ENCODE measurements at places on chromosomes 4 and X.
A peak's percentile ranks its signal among the peaks of the same experiment; 100 is the strongest.

- DNase-seq = no peak
Measured at GRCh38 chr4:55446578-55446922, 50.8 kb downstream of the TMEM165 start.

GRCh38 chr4:156169011-156169410 is 215.3 kb upstream of the CTSO start:
- peak; percentile 71 for DNase-seq

GRCh38 chrX:48835524-48836329 is at the start of gene PCSK1N:
PCSK1N (minus strand) TSS chrX:48835610; CDS start chrX:48835532, 78 bp downstream.
- DNase-seq = no peak

GRCh38 chrX:3807906-3808305 is 94.5 kb upstream of the PRKX start:
- DNase-seq = no peak

DNA sequence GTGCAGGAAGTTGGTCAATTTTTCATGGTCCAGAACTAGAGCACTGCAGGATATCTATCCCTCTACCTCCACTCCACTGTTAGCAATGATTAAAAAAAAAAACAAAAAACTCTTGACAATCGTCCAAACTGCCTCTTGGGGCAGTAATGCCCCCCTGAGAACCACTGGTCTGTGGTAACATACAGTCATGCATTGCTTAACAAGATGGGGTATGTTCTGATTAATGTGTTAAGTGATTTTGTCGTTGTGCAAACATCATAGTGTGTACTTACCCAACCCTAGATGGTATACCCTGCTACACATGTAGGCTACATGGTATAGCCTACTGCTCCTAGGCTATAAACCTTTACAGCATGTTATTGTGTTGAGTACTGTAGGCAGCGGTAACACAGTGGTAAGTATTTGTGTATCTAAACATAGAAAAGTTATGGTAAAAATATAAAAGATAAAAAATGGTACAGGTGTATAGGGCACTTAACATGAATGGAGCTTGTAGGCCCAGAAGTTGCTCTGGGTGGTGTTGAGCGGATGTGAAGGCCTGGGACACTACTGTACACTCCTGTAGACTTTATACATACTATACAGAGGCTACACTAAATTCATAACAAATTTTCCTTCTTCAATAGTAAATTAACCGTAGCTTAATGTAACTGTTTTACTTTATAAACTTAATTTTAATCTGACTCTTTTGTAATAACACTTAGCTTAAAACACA is 34.1 kb downstream of the ART3 start:
- DNase-seq = no peak

- no peak for DNase-seq
Measured at GRCh38 chr4:38128478-38129459, 168.6 kb downstream of the PTTG2 start.

DNA sequence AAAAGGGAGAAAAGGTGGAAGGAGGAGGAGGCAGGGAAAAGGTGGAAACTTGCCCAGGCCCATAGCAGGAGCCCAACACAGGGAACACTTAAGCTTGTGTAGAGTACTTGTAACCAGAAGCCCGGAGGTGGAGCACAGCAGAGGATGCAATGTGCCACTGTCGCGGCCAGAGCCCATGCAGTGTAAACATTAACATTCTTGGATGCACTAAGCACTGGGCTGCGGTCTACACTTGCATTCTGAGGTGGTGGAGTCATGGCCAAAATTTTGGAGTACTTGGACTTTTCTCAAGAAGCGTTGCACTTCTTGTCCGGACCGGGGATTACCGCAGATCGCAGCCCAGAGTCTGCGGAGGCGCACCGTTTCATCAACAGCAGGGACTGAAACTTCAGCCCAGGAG is 4.5 kb upstream of the RHOXF1 start:
- no peak for DNase-seq

DNA sequence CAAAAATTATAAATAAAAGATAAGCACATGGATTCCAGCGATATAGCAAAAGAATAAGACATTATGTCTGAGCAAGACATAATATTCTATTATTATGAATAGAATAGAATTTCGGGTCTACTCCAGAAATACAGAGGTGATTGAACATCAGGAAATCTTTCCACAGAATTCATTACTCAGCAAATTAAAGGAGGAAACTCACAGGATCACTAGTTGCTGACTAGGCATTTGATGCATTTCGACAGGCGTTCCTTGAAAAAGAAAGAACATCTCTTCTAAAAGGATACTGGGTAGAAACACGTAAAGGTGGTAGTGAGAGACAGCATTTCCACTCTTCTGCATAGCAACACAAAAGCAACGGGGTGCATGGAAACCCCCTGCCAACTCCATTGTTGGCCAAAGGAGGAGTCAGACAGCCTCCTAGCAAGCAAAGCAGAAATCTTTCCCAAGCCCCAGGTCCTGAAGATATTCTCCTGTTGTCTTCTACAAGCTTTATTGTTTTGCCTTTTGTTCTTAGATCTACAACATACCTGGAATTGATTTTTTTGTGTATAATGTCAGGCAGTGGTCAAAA is 14.3 kb upstream of the PDZD4 start:
- no peak for DNase-seq

DNA sequence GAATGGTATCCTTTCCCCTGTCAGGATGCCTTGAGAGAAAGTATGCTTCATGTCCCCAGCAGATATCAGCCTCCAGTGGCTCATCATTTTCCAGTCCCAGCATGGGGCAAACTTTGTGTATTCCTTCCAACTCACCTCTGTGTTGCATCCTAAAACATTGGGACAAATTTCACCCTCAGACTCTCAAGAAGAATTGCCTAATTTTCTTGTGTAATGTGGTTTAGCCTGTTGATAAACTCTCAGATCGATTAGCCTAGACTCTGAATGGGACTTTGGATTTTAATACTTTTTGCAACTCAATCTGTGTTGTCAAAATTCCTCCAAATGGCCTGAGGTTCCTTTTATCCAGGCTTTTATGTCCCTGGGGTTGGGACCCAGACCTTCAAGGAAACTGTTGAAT is 805.3 kb downstream of the C4orf33 start:
- DNase-seq = no peak

- no peak for DNase-seq
Measured at GRCh38 chr4:152369203-152369901, 166.5 kb downstream of the FBXW7 start.

DNA sequence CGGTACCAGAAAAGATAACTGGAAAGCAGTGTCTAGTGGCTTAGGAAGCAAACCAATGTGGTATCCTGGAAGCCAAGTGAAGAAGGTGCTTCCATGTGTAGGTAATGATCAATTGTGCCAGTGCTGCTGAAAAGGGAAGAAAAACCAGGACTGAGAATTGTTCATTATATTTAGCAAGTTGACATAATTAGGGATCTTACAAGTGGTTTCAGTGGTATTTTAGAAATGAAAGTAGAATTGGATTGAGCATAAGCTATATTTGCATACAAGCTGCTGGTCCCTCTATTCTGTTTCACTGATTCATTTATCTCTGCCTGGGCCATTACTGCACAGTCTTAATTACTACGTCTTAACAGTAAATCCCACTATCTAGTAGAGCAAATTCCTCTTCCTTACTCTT is 32.3 kb downstream of the PRDM8 start:
- no peak for DNase-seq

GRCh38 chrX:86507331-86507730 is 359.1 kb downstream of the DACH2 start:
- no peak for DNase-seq

- DNase-seq = no peak
Measured at GRCh38 chrX:133640161-133641015, 225.1 kb upstream of the GPC4 start.

- DNase-seq = no peak
Measured at GRCh38 chrX:46913667-46914066, 1.4 kb downstream of the JADE3 start.

DNA sequence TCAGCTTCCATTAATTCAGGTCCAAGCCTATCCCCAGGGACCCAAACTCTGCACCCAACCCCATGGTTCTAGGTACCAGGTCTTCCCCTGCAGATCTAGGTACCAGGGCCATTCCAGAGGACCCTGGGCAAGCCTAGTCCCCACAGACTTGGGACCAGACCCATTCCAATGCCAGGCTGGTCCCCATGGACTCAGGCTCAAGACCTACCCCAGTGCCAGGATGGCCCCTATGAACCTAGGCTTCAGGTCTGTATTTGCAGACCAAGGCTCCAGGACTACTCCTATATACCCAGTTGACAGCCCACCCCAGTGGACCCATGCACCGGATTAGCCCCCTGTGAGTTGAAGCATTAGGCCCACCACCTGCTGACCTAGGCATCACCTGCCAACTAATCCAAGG is 8.9 kb downstream of the MTHFD2L start:
- no peak for DNase-seq

DNA sequence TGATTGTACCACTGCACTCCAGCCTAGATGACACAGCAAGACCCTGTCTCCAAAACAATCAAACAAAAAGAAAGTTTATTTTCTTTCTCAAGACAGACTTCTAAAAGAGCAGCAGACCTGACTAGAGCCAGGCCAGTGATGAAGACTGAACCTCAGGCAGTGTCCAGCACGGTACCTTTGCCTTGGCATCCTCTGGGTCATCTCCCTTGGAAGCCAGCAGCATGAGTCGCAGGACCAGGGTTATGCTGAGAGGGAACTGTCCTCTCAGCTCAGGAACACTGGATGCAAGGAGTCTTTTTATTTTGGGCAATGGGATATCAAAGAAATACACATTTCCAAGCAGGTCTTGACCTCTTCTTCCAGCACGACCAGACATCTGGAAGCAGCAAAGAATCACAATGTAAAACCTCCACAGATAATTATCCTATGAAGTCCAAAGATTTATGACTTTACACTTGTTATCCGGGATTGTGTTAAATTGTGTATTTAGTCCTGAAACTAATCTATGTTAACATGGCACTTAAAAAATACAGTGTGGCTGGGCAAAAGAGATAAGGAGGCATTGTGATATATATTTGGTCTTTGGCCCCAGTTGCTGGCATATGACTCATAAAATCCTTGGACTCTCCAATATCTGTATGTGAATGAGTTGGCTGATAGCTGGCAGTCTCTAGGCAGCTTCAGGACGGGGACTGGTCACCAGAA is 66.0 kb upstream of the DDX60 start:
- DNase-seq = no peak

DNA sequence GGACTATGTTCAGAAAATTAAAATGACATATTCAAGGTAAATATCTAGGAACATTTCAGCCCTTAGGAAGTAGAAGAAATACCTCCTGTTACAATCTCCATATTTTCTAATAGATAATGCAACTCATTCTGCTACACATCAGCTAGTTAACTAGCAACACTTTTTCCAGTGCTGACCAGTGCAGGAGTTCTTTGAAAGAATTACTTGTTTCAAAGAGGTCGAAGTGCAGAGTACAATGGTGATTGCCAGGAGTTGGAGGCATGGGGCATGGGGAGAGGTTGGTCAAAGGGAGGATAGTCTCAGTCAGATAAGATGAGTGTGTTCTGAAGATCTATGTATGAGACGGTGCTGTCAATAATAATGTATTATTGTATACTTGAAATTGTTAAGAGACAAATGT is 53.1 kb downstream of the MTNR1A start:
- DNase-seq = no peak

GRCh38 chrX:121179972-121180371 is 132.6 kb downstream of the GLUD2 start:
- no peak for DNase-seq

DNA sequence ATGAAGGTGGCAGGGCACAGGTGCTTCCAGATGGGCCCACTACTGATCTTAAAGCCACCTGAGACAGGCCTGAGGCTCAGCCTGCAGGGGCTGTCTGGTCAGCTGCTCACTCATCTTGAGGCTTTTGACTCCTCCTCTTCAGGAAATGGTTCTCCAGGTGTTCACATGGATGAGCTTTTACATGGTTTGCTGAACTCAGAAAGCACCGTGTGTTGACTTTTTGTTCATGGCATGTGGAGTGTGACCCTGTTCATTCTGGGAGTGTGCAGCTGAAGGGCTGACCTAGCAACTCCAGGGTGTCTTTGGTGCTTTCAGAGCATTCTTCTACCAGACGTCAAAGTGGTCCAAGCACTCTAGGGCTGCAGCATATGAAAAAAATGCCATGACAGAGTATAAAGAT is 111.1 kb downstream of the CCNG2 start:
- DNase-seq = no peak

DNA sequence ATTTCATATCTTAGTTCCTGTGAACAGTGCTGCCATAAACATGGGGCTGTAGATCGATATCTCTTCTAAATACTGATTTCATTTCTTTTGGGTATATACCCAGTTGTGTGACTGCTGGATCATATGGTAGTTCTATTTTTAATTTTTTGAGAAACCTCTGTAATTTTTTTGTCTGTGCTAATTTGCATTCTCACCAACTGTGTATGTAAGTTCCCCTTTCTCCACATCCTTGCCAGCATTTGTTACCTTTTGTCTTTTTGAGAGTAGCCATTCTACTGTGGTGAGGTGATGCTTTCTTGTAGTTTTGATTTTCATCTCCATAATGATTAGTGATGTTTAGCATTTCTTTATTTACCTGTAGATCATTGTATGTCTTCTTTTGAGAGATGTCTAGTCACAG is 2086.5 kb upstream of the TENM3 start:
- DNase-seq = no peak

DNA sequence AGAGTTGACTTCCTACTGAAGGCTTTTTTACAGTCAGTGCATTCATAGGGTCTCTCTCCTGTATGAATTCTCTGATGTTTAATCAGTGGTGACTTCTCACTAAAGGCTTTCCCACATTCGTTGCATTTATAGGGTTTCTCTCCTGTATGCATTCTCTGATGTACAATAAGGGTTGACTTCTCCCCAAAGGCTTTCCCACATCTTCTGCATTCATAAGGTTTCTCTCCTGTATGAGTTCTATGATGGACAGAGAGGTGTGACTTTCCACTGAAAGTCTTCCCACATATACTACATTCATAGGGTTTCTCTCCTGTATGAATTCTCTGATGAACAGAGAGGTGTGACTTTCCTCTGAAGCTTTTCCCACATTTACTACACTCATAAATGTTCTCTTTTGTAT is 45.2 kb downstream of the ZNF674 start:
- DNase-seq = no peak

- no peak for DNase-seq
Measured at GRCh38 chr4:23023666-23024065, 330.9 kb downstream of the GBA3 start.

DNA sequence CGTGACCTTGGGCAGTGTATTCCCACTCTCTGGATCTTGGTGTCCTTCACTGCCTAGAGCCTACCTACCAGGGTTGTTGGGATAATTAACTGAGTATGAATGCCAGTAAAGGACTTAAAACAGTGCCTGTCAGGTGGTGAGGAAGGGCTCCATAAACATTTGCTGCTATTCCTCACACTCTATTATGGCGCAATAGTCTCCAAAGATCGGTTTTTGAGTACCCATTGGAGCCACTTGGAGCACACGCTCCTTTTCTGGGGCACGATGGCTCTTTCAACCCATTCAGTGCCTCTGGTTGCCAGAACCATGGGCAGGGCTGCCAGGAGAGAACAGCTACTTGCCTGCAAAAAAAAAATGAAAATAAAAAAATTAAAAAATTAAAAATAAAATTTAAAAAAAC is 296.6 kb upstream of the PPARGC1A start:
- DNase-seq = no peak

- no peak for DNase-seq
Measured at GRCh38 chr4:82373486-82373815, 340 bp downstream of the HNRNPD start.
